GM23338 (cell line): ENCODE measurements at places on chromosomes 6 and 20.
A peak's percentile ranks its signal among the peaks of the same experiment; 100 is the strongest.

DNA sequence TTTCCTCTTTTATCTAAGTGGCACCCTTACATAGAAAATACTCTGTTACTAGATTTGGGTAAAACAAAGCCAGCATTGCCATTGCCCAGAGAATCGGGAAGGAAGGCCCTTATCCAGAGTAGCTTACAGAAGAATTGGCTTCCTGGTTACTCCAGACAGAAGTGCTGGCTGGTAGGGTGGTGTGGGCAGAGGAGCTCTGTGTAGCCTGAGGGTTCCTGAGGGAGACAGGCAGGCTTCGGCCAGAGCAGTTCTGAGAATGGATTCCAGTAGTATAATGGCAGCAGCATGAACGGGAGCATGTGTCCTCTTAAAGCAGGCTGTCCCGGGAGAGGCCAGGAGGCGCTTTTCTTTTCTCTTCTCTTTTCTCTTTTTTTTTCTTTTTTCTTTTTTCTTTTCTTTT, 11.9 kb downstream of the CUL9 start:
- DNase-seq: no peak

DNA sequence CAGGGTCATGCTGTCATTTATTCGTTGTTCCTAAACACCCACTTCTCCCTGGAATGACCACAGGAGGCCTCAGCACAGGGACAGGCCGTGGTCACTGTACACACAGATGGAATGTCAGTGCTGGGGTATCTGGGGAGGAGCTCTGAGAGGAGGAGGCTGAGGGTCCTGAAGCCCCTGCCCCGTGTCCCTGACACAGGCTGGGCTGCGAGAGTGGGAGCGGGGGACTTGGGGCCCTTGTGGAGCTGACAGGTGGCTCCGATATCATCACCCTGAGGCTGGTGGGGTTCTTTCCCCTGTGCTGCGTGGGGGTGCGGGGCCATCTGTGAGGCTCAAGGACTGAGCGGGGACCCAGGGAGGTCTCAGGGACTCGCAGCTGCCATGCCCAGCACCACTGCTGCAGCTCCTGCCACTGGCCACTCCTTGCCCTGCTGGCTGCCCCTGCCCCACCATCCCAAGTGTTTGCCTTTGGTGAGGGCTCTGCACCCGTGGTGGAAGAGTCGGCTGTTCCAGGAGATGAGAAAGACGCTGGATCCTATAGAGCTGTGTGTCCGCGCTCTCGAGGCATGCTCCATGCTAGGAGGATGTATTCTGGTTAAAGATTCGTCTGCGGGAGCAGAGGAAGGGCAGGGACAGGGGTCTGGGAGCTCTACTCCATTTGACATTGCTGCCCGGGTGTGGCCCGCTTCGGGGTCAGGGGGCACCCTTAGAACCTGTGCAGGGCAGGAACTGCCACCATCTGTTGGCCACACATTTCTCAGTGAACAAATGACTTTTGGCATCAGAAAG, 18.9 kb downstream of the NPEPL1 start:
- no peak for DNase-seq

GRCh38 chr6:2714111-2714895, 36.4 kb downstream of the MYLK4 start:
- DNase-seq: no peak

- DNase-seq: no peak
Observed at GRCh38 chr6:14089224-14089623, 28.3 kb upstream of the CD83 start.

- no peak for DNase-seq
Observed at GRCh38 chr6:52526634-52527033, 50.2 kb downstream of the TRAM2 start.

GRCh38 chr6:167962711-167963110, 34.8 kb upstream of the KIF25 start:
- no peak for DNase-seq

DNA sequence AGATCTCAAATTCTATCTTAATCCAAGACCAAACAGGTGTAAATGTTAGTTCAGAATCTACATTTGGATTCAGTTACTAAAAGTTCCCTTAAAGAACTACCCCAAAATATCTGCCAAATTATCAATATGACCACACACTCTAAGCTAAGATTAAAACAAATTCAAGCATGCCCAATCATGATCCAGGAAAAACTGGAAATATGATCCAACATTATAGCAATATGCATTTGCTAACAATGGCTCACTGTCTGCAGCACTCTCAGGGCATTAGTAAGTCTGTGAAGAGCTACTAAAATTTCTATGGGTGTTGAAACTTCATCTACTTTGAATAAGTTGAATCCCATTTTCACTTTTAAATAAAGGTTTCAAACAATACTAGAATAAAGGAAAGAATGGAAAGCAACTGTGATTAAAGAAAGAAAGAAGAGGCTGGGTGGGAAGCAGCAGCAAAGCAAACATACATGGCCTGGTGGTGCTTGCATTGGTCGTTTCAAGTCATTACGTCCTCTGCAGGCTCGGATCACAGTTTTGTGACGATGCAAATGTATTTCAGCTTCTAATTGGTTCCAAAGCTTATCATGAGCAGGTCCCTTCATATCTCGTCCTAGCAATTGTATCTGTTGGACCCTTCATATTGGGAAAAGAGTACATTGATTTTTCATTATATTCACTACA, 29.2 kb downstream of the GOPC start:
- no peak for DNase-seq

GRCh38 chr6:169791721-169792131, 40.3 kb downstream of the ERMARD start:
- DNase-seq: no peak

- no peak for DNase-seq
Observed at GRCh38 chr6:24861934-24862333, 63.2 kb upstream of the ARMH2 start.

DNA sequence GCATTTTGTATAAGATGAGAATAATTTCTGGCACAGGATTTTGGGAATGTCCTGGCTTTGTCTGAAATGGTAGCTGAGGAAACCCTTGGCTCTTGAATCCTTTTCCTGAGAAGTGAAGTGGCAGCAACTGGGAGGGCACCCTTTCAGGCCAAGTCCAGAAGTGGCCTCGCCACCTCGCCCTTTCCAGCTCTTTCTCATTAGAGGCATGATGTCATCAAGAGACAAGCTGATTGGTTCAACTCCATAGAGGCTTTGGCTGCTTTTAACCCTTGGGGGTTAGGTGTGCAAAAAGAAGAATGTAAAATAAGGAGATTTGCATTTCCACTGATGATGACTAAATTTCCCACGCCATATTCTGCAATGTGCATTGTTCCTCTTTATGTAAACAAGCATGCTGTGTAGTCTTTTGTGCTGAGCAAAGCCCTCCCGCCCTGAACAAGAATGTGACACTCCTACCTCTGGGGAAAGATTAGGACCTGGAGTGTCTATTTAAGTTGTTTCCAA, 116.5 kb downstream of the TCP11 start:
- DNase-seq: peak; percentile 69

- DNase-seq: peak; percentile 36
Observed at GRCh38 chr20:44471481-44471882, 4.2 kb upstream of the TTPAL start.

DNA sequence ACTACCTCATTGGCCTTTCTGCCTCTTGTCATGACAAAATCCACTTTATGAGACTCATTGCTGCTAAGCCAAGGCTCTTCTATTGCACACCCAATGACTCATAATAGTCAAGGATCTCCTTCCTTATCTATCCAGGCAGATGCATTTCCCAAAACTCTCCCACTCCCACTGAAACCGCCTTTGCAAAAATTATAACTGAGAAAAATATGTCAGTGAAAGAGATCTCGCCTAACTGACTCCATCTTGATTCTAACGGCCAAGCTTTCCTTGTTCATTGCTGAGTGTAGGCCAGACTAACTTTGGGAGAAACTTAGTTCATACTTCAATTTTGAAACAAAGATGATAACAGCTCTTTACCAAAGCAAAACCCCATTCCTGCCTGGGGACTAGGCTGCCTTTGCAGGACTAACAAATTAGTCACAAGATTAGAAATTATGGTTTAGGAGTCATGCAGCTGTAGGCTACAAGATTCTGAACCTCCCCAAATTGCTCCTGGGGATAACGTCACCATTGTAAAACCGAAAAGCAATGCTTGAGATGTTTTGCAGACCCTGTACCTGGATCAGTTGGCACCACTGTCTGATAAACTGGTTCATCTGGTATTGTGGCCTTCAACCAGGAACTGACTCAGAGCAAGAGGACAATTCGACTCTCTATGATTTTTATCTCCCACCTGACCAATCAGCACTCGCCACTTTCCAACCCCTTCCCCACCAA, 47.1 kb downstream of the HAO1 start:
- DNase-seq: no peak

GRCh38 chr20:15889061-15889460, 684.2 kb downstream of the KIF16B start:
- no peak for DNase-seq

DNA sequence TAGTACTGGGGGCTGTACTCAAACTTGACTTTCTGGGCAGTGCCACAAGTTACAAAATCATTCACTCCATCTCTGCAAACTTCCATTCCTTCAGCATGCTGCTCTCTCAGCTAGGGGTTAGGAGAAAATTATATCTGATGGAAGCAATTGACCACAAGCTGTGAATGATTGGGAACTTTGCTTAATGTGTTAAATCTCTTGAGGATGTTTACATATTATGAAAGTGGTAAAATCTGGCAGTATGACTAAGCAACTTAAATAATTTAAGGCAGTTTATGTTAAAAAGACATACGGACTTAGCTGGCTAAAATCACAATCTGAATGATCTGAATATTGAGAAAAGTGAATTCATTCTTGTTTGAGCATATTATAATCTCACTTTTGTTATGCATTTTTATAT, 415.0 kb downstream of the PHF3 start:
- no peak for DNase-seq

DNA sequence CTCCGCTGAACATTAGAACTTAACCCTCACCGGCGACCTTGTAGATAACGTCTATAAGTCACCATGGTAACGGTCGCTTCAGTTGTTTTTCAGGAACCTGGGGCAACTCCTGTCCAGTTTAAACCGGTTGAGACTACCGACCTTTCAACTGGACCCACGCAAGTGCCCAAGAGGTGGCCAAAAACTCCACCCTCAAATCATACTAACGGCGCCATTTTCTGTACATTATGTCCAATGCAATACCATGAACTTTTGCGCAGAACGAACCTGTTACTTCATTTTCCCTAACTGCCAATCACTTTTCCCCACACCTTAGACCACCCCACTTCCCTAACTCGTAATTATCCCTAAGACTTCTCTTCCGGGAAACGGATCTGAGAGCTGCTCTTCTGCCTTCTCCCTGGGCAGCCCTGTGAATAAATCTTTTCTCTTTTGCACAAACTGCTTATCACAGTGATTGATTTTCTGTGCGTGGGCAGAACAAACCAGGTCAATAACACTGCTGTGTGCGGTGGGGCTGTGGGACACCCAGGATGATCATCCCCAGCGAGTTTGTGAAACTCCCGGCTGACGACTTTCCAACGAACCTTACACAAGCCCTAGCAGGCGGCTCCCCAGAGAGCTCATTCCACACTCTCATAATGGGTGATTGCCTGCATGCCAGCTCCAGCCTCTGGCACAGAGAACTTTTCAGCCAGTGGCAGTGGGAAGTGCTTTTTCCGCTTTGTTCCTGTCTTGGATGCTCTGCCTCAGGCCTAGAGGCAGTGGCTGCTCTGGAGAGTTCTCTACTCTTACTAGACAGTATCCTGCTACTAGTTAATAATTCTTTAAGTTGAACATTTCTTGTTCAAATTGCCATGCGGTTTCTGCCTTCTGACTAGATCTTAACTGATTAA, 28.6 kb downstream of the GPX5 start:
- peak; percentile 63 for DNase-seq

- no peak for DNase-seq
Observed at GRCh38 chr6:151544453-151544852, 50.6 kb downstream of the CCDC170 start.

DNA sequence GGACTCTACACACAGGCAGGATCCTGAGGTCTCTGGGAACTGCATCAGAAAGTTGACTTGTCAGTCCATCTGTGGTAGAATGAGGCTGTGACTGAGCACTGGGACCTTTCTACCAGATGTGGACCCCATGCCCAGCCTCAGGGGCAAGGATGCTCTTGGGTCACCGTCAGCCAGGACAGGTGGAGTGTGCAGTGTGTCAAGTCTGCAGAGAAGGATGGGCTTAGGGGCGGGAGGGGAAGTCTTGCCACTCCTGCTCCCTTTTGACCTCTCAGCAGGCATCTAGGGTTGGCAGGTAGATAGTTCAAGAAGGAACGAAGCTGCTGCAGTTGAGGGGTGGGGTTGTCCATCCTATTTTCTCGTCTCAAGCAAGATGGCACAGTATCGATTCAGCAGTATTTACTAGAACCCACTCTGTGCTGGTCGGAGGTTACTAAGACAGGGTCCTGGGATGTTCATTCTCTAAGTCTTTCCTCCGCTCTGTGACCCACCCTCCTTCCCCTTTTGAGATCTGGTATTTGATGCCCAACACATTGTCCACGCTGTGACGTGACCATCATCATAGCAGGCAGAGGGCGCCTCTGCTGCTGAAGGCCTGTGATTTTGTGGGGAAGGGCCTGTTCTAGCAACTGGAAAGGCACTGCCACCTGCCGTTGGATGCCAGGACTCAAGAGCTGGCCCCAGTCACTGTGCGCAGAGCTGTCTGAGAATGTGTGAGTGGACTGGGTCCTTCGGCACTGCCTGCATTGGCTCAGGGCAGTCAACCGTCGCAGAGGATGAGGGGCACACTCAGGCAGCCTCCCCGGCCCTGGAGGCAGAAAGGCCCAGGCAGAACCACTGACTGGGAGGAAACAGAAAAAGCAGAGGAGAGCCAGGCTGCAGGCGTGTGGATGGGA, 23.2 kb downstream of the RBCK1 start:
- DNase-seq: peak; percentile 83

DNA sequence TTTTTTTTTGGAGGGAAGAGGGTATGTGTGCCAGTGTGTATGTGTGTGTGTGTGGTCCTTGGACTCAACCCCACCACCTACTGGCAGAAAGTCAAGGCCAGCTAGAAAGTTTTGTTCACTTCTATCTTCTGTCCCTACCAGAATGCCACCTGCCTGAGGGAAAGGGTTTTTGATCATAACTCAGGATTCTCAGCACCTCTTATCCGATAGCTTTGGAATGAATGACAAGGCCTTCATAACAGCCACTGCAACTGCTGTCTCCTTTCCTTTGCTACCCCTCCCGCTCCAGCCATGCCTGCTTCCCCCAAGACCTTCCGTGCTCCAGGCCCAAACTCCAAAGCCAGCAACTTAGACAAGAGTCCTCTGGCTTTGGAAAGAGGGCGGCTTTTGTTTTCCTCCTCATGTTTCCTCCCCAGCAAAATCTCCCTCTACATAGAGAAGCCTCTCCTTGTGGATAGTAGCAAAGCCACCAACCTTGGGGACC, 18.7 kb downstream of the BTN3A1 start:
- DNase-seq: peak; percentile 81
